ENCODE measurements at places on chromosomes 3 and 15. TPM values are rescaled to one million over a fixed set of nuclear protein-coding genes. Genes with fewer than 3 reads are reported as not detected.

GRCh38 chr3:122952520-122952919 lies 75.0 kb downstream of the SEMA5B start:
- DNase-seq: no peak
- no peaks in the 10 kb centered on the region for H3K4me1 ChIP-seq
- no peak overlapping the region for H3K4me3 ChIP-seq
- no peak overlapping the region for H3K27ac ChIP-seq

- no peaks in the 10 kb centered on the region for H3K27me3 ChIP-seq
- no peak overlapping the region for H3K4me3 ChIP-seq
- no peaks in the 10 kb centered on the region for H3K4me1 ChIP-seq
- DNase-seq: no peak
Measured at GRCh38 chr3:170690661-170690981, 104.7 kb upstream of the SLC7A14 start.

DNA sequence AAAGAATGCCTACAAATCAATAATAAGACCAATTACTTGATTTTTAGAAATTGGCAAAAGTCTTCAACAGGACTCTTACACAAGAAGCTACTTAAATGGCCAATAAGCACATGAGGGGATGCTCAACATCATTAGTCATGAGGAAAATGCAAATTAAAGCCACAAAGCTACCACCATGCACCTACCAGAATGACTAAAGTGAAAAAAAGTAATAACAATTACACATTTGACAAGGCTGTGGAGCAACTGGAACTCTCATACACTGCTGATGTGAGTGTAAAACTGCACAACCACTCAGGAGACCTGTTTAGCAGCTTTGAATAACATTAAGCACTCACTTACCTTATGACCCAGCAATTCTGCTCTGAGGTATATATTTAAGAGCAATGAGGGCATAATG lies 68.4 kb downstream of the PPCDC start:
- H3K36me3 ChIP-seq: no peaks in the 10 kb centered on the region
- no peak overlapping the region for H3K4me3 ChIP-seq
- no peaks in the 10 kb centered on the region for H3K27me3 ChIP-seq
- no peak for DNase-seq
- H3K4me1 ChIP-seq: no peaks in the 10 kb centered on the region

- no peak for DNase-seq
- no peaks in the 10 kb centered on the region for H3K4me1 ChIP-seq
- H3K4me3 ChIP-seq: no peak overlapping the region
- no peaks in the 10 kb centered on the region for H3K27me3 ChIP-seq
- no peak overlapping the region for H3K27ac ChIP-seq
Measured at GRCh38 chr3:143241481-143241951, 121.9 kb downstream of the CHST2 start.

DNA sequence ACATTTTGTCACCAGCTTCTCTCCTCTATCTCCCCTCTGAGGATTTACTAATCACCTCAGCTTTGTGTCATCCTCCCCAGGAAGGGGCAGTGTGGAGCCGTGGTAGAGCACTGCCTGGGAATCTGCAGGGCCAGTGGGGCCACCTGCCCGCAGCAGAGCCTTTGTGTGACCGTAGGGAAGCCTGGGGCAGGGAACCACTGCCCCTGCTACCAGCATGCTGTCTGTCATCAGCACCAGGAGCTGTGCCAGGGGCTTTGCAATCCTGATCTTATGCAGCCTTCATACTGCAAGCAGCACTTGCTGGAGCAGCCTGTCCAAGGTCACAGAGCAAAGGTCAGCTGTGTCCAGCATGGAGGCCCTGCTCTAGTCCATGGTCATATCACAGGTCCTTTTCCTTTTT lies 170.2 kb upstream of the IL12A start:
- H3K27ac ChIP-seq: no peak overlapping the region
- no peaks in the 10 kb centered on the region for H3K4me1 ChIP-seq
- H3K4me3 ChIP-seq: no peak overlapping the region
- DNase-seq: no peak

GRCh38 chr3:177286034-177286433 lies 88.8 kb upstream of the TBL1XR1 start:
- no peaks in the 10 kb centered on the region for H3K36me3 ChIP-seq
- peaks cover 18% of the 10 kb centered on the region for H3K4me1 ChIP-seq
- no peak for DNase-seq
- no peak overlapping the region for H3K27ac ChIP-seq
- no peak overlapping the region for H3K4me3 ChIP-seq

DNA sequence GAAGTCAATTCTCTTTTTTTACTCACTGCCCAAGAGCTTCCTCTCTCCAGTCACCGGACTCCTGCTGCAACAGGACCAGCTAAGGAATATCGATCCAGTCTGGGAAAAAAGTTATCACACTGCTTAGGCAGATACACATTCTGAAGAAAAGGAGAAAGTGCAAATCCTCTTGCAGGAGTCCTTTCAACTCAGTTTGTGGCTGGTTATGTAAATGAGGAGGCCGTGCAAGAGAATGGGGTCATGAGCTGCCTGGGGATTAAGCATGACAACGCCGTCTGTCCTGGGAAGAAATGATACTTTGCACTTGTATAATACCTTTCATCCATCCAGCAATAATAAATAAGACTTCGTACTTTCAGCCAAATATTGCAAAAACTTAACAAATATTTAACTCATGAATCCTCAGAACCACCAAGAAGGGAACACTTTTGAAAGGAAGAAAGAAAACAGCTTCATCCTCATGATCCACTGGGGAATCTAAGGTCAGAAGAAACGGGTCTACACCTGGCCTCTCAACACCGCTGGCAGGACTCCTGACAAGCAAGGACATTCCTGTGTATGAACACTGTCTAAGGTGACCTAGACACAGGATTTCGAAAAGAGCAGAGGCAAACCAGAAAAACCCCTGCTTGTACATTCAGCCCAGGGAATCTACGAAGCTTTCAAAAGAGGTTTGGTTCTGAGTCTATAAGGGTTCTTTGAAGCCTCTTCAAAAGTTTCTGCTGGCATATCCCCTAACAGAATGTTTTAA lies 13.1 kb upstream of the WWTR1 start:
- H3K4me3 ChIP-seq: no peak overlapping the region
- H3K27me3 ChIP-seq: no peaks in the 10 kb centered on the region
- H3K27ac ChIP-seq: no peak overlapping the region
- no peak for DNase-seq
- no peaks in the 10 kb centered on the region for H3K4me1 ChIP-seq
- no peaks in the 10 kb centered on the region for H3K36me3 ChIP-seq

DNA sequence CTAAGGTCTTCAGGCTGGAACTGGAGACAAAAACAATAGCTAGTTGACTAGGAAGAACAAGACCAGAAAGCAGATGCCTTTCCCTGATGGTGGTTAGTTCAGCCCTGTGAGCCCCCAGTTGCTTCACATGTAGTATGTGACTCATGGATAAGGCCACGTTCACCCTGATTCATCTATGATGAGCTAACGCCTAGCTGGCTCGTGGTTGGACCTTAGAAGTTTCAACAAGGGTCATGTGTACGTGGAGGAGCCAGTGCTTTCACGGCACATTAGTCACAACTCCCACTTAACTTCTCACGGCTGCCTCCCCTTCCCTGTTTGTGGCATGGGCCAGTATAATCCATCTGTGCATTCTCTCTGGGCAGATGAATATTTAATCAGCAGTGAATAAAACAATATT lies 20.6 kb downstream of the COL8A1 start:
- no peak for DNase-seq
- no peak overlapping the region for H3K4me3 ChIP-seq
- H3K36me3 ChIP-seq: no peaks in the 10 kb centered on the region
- H3K4me1 ChIP-seq: no peaks in the 10 kb centered on the region
- H3K27me3 ChIP-seq: no peaks in the 10 kb centered on the region

Gene IL17RB
- total RNA-seq: not detected

Gene LXN
- total RNA-seq: 2.1 TPM

DNA sequence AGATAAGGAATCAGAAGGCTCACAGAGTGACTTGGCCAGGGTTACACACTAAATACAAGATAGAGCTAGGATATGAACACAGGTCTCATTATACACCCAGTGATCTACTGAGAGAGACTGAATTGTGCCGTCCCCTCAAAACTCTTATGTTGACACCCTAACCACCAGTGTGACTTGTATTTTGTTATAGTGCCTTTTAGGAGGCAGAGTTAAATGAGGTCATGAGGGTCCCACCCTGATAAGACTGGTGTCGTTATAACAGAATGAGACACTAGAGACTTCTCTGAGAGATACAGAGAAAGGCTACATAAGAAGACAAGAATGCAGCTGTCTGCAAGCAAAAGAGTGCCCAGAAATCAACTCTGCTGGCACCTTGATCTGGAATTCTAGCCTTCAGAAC lies 12.6 kb downstream of the KPNA1 start:
- H3K27me3 ChIP-seq: no peaks in the 10 kb centered on the region
- DNase-seq: no peak
- peaks cover 20% of the 10 kb centered on the region for H3K4me1 ChIP-seq
- H3K4me3 ChIP-seq: no peak overlapping the region
- H3K27ac ChIP-seq: no peak overlapping the region

- no peak overlapping the region for H3K4me3 ChIP-seq
- H3K4me1 ChIP-seq: no peaks in the 10 kb centered on the region
- no peaks in the 10 kb centered on the region for H3K27me3 ChIP-seq
Measured at GRCh38 chr3:143552851-143553250, 295.4 kb downstream of the SLC9A9 start.

DNA sequence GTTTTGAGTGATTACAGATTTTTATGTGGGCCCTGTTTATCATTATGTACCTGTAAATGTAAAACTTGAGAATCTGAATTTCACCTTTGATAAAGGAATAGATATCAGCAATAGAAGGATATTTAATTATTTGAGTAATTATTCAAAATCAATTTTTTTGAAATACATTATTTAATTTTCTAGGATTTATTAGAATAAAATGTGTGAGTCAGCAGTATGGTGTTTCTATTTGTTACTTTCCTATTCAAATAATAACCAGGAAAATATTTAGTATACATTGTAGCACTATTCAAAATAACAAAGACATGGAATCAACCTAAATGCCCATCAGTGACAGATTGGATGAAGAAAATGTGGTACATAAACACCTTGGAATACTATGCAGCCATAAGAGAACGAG lies 22.1 kb downstream of the CAPN7 start:
- DNase-seq: no peak
- H3K36me3 ChIP-seq: peaks cover 18% of the 10 kb centered on the region
- no peaks in the 10 kb centered on the region for H3K4me1 ChIP-seq
- H3K27me3 ChIP-seq: no peaks in the 10 kb centered on the region
- H3K27ac ChIP-seq: no peak overlapping the region

Gene TRIM59
- total RNA-seq: 9.8 TPM

GRCh38 chr3:66490984-66491383 lies 9.8 kb downstream of the LRIG1 start:
- H3K27me3 ChIP-seq: no peaks in the 10 kb centered on the region
- H3K4me1 ChIP-seq: peaks cover 67% of the 10 kb centered on the region
- peak overlapping the region; percentile 38 for H3K27ac ChIP-seq

DNA sequence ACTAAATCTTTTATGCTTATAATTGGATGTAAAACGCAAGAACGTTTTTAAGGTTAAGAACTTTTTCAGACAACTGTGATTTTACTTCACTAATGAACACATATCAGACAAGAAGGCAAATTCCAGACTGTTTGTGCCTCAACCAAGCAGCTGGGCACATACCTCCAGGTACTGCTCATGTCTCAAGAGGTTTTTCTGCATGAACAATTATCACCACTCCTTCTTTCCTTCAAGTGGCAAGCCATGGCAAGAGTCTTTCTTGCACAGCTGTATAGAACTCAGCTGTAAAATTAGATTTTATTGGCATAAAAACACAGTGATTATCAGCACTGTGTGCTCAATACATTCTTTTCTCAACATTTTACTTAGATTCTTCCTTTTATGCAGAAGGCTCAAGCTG lies 64.3 kb downstream of the FNDC3B start:
- no peaks in the 10 kb centered on the region for H3K27me3 ChIP-seq
- H3K36me3 ChIP-seq: no peaks in the 10 kb centered on the region
- H3K4me3 ChIP-seq: no peak overlapping the region

Gene SI
- not detected for total RNA-seq

- no peak for DNase-seq
- H3K4me1 ChIP-seq: no peaks in the 10 kb centered on the region
- H3K36me3 ChIP-seq: no peaks in the 10 kb centered on the region
- H3K27ac ChIP-seq: no peak overlapping the region
- no peak overlapping the region for H3K4me3 ChIP-seq
Measured at GRCh38 chr15:83673385-83673784, 19.5 kb downstream of the ADAMTSL3 start.

- DNase-seq: no peak
- H3K27ac ChIP-seq: no peak overlapping the region
- H3K27me3 ChIP-seq: no peaks in the 10 kb centered on the region
- H3K36me3 ChIP-seq: no peaks in the 10 kb centered on the region
- no peak overlapping the region for H3K4me3 ChIP-seq
Measured at GRCh38 chr3:141052201-141053069, 1.3 kb downstream of the SPSB4 start.

Gene ASB7
- 21.3 TPM for total RNA-seq

GRCh38 chr15:56042982-56043980 lies 49.9 kb upstream of the NEDD4 start:
- peak overlapping the region; percentile 37 for H3K4me3 ChIP-seq
- peak; percentile 91 for DNase-seq
- H3K27me3 ChIP-seq: no peaks in the 10 kb centered on the region
- peak overlapping the region; percentile 64 for H3K27ac ChIP-seq
- no peaks in the 10 kb centered on the region for H3K36me3 ChIP-seq

Gene ALDH1L1
- not detected for total RNA-seq

GRCh38 chr3:54193093-54193492 lies 70.7 kb downstream of the CACNA2D3 start:
- no peak overlapping the region for H3K4me3 ChIP-seq
- H3K36me3 ChIP-seq: no peaks in the 10 kb centered on the region
- no peaks in the 10 kb centered on the region for H3K27me3 ChIP-seq

GRCh38 chr3:108241721-108242120 lies 19.5 kb upstream of the IFT57 start:
- no peaks in the 10 kb centered on the region for H3K36me3 ChIP-seq
- H3K4me1 ChIP-seq: no peaks in the 10 kb centered on the region
- no peaks in the 10 kb centered on the region for H3K27me3 ChIP-seq
- H3K4me3 ChIP-seq: no peak overlapping the region
- no peak overlapping the region for H3K27ac ChIP-seq

DNA sequence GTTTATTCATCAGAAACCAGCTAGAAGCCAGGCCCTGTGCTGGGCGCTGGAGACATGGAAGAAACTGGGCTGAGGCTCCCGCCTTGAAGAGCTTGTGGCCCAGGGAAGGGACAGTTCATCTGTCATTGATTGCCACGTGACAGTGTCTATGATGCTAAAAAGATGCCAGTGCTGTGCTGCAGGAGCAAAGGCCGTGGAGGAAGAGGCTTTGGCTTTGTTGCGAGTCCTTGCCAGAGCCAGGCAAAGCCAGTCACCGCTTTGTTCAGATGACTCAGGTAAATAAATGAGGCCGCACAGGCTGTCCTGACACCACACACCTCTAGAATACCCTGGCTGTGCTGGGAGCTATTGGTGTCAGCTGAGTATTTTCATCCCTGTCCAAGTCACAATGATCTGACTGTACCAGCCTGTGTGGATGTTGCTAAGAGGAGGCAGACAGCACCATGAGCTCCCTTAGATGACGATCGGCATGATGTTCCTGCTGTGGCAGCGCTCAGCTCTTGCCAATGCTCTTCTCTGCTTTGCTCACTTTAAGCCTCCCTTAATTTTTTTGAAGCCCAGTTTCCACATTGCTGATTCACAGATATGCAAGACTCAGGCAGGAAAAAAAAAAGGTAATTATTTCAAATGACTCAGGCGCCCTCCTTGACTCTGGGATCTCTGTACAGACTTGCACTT lies 77.5 kb downstream of the CCNL1 start:
- H3K4me3 ChIP-seq: no peak overlapping the region
- no peak for DNase-seq
- H3K36me3 ChIP-seq: no peaks in the 10 kb centered on the region
- no peak overlapping the region for H3K27ac ChIP-seq

Gene PYGO1
- total RNA-seq: not detected
